NCI-H510A (cell line): ENCODE measurements at places on chromosomes 6 and 20.

- no peak for DNase-seq
These were observed 419.5 kb downstream of the DHX35 start for GRCh38 chr20:39381595-39381994.

- DNase-seq: no peak
These were observed 57.0 kb downstream of the SMPDL3A start for GRCh38 chr6:122845916-122846612.

- no peak for DNase-seq
These were observed 11.0 kb upstream of the TPD52L1 start for GRCh38 chr6:125142618-125143017.

GRCh38 chr20:4027590-4028265, 12.4 kb upstream of the RNF24 start:
- no peak for DNase-seq
